ENCODE measurements at places on chromosomes 5 and 9.

- peak; percentile 14 for DNase-seq
Measured at GRCh38 chr5:112923148-112923917, 1.3 kb upstream of the REEP5 start.

DNA sequence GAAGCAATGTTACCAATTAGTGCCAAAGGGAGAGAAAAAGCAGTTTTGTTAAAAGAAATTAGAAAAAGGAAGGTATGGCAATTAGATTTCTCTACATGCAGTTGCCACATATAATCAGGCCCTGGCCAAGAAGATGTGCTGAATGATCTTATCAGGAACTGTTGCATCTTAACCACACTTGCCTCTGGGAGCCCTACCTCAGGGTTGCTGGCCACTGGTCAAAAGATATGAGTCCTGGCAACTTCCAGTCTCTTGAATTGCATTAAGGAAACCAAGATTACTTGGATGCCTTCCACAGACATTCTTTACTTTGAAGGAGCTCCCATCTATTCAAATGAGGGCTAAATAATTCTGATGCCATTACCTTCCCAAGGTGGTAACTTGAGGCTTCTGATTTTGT lies 60.4 kb downstream of the TNC start:
- no peak for DNase-seq

DNA sequence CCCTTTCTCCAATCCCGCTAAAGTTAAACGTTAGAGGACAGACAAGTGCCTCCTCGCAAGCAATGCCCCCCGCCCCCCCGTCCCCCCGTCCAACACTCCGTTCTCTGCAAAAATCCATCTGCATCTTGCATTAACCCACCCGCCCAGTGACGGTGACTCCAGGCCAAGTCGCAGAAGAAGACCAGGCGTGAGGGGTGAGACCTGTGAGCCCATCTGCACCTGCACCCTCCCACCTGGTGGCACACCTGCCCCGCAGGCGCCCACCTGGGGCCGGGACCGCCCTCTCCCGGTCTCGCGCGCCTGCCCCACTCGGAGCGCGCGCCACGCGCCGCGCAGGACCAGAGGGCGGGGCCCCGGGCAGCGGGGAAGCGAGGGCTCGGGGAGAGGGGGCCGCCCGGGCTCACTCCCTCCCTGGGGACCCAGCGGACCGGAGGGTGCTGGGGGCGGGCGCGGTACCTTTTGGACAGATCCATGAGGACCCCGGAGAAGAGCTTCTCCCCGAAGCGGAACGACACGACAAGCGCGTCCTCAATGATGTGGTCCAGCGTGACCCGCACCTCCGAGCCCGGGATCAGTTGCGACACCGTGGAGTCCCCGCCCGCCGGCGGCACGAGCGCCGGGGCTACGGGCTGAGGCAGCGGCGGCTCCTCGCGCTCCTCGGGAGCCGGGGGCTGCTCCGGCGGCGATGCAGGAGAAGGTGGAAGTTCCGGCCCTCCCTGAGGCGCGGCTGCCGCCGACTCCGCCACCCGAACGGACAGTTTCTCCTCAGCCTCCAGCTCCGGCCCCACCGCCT lies 705 bp downstream of the PWWP2A start:
- DNase-seq = peak; percentile 47

GRCh38 chr9:115837618-115838017 lies 316.0 kb upstream of the PAPPA start:
- no peak for DNase-seq

DNA sequence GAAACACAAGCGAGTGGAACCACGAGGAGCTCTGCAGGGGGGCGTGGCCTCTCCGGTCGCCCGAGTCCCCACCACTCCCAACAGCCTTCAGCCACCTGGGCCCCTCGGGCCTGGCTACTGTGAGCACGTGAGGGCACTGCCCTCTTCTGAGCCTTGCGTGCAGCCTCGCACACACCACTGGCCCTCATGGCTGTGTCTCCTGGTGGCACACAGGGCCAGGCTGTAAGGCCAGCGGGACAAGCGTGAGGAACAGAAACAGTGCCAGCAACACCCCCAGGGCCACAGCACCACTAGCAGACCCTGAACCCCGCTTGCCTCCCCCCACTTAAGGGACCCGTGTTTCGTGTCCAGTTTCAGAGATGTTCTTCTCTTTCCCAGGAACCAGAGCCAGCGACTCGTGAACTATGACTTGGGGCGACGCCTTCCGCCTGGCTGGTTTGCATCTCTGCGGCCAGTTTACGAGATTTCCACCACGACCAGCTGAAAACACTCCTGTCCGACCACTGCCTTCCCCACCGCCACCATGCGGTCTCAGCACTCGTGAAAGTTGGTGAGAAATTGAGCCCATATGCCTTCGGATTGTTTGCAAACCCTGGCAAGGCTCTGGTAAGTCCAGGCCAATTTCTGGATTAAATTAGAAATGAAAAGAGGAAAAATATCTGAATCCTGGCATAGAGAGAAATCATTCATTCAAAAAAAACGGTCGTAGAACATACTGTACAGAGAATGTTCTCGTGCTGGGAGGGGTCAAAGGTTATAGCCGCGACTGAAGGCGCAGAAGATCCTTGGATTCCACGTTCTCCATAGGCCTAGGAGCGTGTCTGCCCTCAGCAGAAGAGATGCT lies 135.6 kb downstream of the ZNF354C start:
- DNase-seq = no peak

GRCh38 chr9:93007529-93008058 lies 50.9 kb upstream of the SUSD3 start:
- DNase-seq = no peak
